Stimulated activated CD4-positive, alpha-beta T cell treated with anti-CD3 and anti-CD28 coated beads, Interleukin-1b, Interleukin-23, amount 100 ng/mL, for 24 hours (primary cell): ENCODE measurements at places on chromosomes 4 and X.

- DNase-seq, result no peak
Observed at GRCh38 chr4:73438048-73438447, 2.0 kb downstream of the AFP start.

DNA sequence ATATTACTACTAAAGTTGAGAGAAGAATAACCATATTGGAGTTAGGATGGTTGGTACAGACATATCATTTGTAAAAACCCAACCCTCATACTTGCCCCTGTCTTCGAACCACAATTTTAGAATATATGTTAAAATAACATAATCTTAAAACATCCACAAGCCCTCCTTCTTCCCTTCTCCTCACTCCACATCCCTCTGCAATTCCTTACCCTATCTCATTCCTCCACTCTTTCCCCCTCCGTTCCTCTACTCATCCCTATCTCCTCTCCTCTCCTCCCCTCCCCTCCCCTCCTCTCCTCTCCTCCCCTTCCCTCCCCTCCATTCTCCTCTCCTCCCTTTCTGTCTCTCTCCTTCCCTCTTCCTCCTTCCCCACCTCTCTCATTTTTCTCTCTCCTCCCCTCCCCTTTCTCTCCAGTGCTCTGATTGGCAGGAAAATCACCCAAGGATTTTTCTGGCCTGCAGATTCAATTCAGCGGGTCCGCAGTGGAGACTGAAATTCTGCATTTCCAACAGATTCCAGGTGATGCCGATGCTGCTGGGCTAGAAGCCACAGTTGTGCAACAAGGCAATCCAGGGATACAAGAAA is 17.4 kb upstream of the ODAM start:
- DNase-seq, result no peak

DNA sequence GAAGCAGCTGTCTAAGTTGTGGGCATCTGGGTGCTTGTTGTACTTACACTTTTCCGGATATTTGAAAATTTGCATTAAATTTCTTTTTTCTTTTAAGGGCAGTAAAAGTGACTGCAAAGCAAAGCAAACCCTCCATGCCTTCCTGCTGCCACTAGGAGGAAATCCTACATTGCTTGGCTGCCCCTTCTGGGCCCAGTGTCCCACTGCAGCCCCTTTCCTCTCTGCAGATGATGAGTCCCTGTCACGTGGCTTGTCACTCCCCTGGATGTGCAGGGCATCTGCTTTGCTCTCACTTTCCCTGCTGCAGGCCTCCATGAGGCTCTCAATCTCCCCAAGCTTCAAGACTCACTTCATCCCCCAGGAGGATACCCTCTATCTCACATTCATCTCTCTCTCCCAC is 12.7 kb downstream of the TSR2 start:
- no peak for DNase-seq

- no peak for DNase-seq
Observed at GRCh38 chr4:23959396-23960148, 69.7 kb upstream of the PPARGC1A start.

- no peak for DNase-seq
Observed at GRCh38 chr4:159308566-159309340, 205.9 kb downstream of the RAPGEF2 start.
